ENCODE measurements at places on chromosomes 11 and 22.

GRCh38 chr11:121929581-121929980 is 186.4 kb downstream of the BLID start:
- DNase-seq, result peak; percentile 10

GRCh38 chr11:90318651-90319050 is 95.8 kb upstream of the CHORDC1 start:
- DNase-seq, result no peak

DNA sequence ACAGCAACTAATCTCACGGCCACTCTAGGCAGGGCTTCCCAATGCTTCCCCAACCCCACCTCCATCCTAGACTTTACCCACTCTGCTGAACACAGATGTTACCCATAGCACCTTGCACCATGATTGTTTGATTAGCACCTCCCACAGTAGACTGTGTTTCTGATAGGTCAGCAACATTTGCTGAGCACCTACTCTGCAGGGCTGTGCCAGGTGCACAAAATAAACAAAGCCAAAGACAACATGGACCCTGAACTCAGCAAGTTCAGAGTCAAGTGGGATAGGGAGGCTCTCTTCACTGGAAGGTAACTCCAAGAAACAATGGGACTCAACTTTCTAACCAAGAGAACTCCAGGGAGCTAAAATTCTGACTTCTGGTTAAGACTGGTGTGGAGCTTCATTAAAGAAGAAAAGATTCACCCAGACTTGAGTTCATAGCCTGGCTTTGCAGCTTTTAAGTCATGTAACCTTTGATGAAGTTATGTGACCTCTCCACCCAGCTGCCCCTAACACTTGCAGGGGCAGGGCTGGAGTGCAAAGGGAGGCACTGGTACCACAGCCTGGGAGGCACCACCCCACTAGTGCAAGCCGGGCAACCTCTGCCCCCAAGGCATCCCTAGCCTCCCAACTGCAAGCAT is 6.7 kb upstream of the RTN4RL2 start:
- DNase-seq, result no peak

DNA sequence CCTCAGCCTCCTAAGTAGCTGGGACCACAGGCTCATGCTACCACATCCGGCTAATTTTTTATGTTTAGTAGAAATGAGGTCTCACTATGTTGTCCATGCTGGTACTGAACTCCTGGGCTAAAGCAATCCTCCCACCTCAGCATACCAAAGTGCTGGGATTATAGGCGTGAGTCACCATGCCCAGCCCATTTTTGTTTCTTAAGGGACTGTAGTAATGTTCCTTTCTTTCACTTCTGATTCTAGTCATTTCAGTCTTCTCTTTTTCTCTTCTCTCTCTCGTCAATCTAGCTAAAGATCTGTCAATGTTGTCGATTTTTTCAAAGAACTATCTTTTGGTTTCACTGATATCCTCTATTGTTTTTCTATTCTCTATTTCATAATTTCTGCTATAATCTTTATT is 111.0 kb upstream of the APOA1 start:
- DNase-seq, result no peak

- no peak for DNase-seq
Measured at GRCh38 chr11:34145847-34146381, 40.5 kb downstream of the NAT10 start.

DNA sequence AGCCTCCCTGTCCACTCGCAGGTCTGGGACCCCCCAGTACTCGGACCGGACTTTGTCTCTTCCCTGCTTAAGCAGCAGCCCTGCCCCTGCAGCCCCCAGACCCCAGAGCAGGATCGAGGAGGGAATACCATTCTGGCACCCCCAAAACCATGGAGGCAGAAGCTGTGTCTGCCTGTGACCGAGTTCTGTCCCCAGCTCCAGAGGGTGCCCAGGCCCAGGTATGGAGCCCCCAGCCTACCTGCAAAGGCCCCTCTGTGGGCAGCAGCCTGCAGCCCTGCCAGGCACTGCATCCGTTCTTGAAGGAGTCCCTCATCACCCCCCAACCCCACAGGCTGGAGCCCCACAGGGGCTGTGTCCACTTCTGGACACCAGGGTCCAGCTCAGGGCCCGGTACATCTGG is 163.8 kb downstream of the BRD1 start:
- no peak for DNase-seq

- no peak for DNase-seq
Measured at GRCh38 chr22:40976866-40977700, 25.9 kb downstream of the RBX1 start.

GRCh38 chr22:22945195-22945594 is 57.6 kb downstream of the IGLL5 start:
- no peak for DNase-seq

- no peak for DNase-seq
Measured at GRCh38 chr11:108218912-108219783, 3.3 kb downstream of the NPAT start.

- DNase-seq, result no peak
Measured at GRCh38 chr11:1670905-1671371, 26.1 kb upstream of the KRTAP5-6 start.
